Colonic mucosa (tissue), 4 donors: ENCODE measurements at places on chromosomes 4 and X. TPM values are rescaled to one million over a fixed set of nuclear protein-coding genes. Genes with fewer than 3 reads are reported as not detected.

Gene RTL5
- 2.1 TPM for total RNA-seq

Gene NPY1R
- 2.0 TPM for total RNA-seq

Gene ARR3
- total RNA-seq, result not detected

Gene TFDP3
- not detected for total RNA-seq

Gene CYSLTR1
- total RNA-seq, result 0.64 TPM

Gene TAF7L
- not detected for total RNA-seq

Gene APBB2
- total RNA-seq, result 27.5 TPM

Gene SPANXN3
- not detected for total RNA-seq

Gene SATL1
- not detected for total RNA-seq

Gene PPP1R2C
- total RNA-seq, result not detected

Gene SPINK2
- total RNA-seq, result not detected

Gene GABRQ
- 0.03 TPM for total RNA-seq

Gene SMARCA1
- total RNA-seq, result 8.6 TPM

Gene VCX2
- not detected for total RNA-seq

Gene STPG2
- not detected for total RNA-seq

Gene VBP1
- 54.3 TPM for total RNA-seq

Gene F8A2
- total RNA-seq, result 5.9 TPM

Gene OPN1MW
- not detected for total RNA-seq

Gene SERPINA7
- total RNA-seq, result 0.62 TPM

Gene INTU
- total RNA-seq, result 4.8 TPM

Gene PRDM5
- 9.2 TPM for total RNA-seq

Gene WWC2
- total RNA-seq, result 4.3 TPM

Gene CXCL9
- 1.1 TPM for total RNA-seq

Gene CSN1S1
- total RNA-seq, result not detected

Gene MMGT1
- 26.9 TPM for total RNA-seq

Gene SPACA5
- not detected for total RNA-seq

Gene DCHS2
- 1.2 TPM for total RNA-seq

Gene CT55
- not detected for total RNA-seq

Gene SHROOM3
- 142 TPM for total RNA-seq

Gene BMX
- 1.8 TPM for total RNA-seq

Gene HSFX2
- total RNA-seq, result not detected

Gene CABS1
- not detected for total RNA-seq

Gene DCLK2
- total RNA-seq, result 3.9 TPM

Gene UCHL1
- total RNA-seq, result 3.4 TPM

Gene GAGE12F
- total RNA-seq, result 0.99 TPM

Gene PPEF2
- not detected for total RNA-seq

Gene EDA2R
- total RNA-seq, result 2.5 TPM

Gene TGIF2LX
- not detected for total RNA-seq

Gene RAI2
- total RNA-seq, result 4.8 TPM

Gene PCYT1B
- 0.24 TPM for total RNA-seq

Gene TDO2
- total RNA-seq, result 1.4 TPM
